ENCODE measurements at places on chromosomes 4 and X.

DNA sequence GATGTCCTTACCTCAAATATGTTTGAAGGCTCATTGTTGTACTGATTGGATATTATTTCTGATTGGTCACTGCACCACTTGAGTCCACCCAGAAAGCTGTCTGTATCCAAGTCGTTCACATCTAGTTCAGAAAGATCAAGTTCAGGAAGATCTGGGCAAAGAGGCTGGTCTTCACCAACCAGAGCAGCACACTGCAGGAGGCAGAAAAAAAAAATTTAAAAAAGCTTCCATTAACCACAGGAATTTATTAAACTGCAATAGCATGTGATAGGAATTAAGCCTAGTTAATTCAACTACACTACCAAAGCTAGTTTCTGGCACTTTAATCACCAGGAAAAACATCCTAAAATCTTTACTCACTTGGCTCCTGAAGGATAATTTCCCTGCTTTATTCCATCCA is 5.1 kb downstream of the PPARGC1A start:
- DNase-seq, result no peak

DNA sequence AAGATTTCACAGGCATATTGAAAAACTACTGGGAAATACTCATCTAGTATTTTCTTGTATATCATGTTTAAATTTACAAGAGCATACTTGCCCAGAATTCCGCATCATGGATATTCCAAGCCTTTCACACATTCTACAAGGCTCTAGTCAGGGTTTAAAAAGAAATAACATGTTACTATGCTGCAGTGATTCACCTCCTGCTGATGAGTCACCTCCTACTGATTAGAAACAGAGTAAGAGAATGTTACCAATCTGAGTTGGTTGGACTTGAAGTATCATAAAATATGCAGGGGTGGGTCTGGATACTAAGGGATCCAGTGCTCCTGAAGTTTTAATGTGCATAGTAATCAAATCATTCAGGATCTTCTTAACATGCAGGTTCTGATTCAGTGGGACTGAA is 192.0 kb upstream of the ANK2 start:
- DNase-seq, result peak; percentile 52

- DNase-seq, result no peak
Measured at GRCh38 chr4:168981460-168981859, 28.6 kb downstream of the CBR4 start.

GRCh38 chrX:66402165-66402564 is 236.7 kb downstream of the EDA2R start:
- no peak for DNase-seq

DNA sequence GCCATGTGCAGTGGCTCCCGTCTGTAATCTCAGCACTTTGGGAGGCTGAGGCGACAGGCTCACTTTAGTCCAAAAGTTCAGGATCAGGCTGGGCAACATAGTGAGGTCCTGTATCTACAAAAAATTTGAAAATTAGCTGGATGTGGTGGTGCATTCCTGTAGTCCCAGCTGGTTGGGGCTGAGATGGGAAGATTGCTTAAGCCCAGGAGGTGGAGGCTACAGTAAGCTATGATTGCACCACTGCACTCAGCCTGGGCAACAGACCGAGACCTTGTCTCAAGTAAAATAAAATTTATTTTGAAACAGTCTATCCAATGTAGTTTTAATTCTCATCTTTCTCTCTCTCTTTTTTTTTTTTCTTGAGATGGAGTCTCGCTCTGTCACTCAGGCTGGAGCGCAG is 21.1 kb downstream of the RBM10 start:
- no peak for DNase-seq

DNA sequence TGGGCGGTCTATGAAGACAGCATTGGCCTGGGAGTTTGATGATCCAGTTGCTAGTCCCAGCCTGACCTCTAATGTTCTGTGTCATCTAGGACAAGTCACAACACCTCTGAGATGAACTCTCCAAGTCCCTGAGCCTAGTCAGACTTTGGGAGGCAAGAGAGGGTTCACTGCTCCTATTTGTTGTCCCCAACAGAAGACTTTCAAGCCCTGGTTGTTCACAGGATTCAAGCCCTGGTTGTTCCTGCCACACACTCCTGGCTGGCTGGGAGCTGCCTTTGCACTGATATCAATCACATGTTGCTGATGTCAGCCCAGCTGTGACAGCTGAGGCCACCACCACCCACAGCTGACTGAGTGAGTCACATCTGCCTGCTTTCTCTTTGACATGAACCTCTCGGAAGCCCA is 253.2 kb upstream of the RASGEF1B start:
- DNase-seq, result no peak

GRCh38 chrX:109889289-109890006 is 113.5 kb upstream of the TMEM164 start:
- DNase-seq, result peak; percentile 15

GRCh38 chrX:129719268-129719667 is 19.5 kb upstream of the XPNPEP2 start:
- no peak for DNase-seq

- DNase-seq, result no peak
Measured at GRCh38 chr4:26482508-26483462, 7.5 kb downstream of the CCKAR start.

- DNase-seq, result no peak
Measured at GRCh38 chr4:159296061-159296460, 193.2 kb downstream of the RAPGEF2 start.

GRCh38 chrX:129512409-129512808 is 10.9 kb downstream of the SMARCA1 start:
- no peak for DNase-seq

GRCh38 chrX:24491741-24492140 is 26.7 kb downstream of the PDK3 start:
- DNase-seq, result no peak

- no peak for DNase-seq
Measured at GRCh38 chr4:124883632-124884031, 171.1 kb upstream of the ANKRD50 start.

DNA sequence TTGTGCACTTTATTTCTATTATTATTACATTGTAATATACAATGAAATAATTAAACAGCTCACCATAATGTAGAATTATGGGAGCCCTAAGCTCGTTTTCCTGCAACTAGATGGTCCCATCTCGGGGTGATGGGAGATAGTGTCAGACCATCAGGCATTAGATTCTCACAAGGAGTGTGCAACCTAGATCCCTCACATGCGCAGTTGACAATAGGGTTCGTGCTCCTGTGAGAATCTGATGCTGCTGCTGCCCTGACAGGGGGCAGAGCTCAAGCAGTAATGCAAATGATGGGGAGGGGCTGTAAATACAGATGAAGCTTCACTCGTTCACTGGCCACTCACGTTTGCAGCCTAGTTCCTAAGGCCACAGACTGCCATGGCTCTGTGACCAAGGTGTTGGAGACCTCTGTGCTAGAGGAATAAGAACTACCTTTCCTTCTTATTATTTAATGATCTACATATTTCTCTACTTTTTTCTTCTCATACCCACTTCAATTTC is 492.9 kb upstream of the INTU start:
- no peak for DNase-seq

- DNase-seq, result no peak
Measured at GRCh38 chrX:1423215-1423614, 29.5 kb downstream of the ASMTL start.

GRCh38 chrX:20654596-20655106 is 387.9 kb upstream of the RPS6KA3 start:
- no peak for DNase-seq

- DNase-seq, result no peak
Measured at GRCh38 chr4:5826437-5827107, 66.3 kb downstream of the CRMP1 start.

- no peak for DNase-seq
Measured at GRCh38 chr4:138961664-138962063, 53.9 kb upstream of the NOCT start.

- DNase-seq, result no peak
Measured at GRCh38 chrX:68895778-68896177, 67.0 kb downstream of the EFNB1 start.

GRCh38 chr4:26820346-26820745 is 40.3 kb upstream of the STIM2 start:
- no peak for DNase-seq

DNA sequence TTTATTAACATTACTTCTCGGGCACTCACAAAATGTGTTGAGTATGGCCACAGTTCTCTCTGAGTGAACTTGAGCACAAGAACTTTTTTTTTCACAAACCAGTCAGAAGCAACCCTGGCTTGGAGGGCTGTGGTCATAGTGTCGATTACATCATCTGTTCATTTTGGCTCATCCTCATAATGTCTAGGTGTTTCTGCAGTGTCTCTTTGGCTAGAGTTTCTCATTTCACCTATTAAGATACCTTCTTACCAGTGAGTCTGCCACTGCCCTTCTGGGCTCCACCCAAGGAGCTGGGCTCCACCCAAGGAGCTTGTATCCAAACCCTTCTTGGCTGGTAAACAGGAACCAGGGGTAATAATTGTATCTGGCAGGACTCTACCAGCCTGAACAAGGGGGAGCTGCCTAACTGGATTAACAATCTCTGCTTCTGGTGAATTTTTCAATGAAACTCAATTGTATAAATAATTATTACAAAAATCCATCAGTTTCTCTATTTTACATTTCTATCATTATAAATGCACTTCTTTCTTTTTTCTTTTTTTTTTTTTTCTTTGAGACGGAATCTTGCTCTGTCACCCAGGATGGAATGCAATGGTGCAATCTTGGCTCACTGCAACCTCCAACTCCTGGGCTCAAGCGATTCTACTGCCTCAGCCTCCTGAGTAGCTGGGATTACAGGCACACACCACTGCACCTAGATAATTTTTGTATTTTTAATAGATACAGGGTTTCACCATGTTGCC is 667.7 kb upstream of the SLIT2 start:
- no peak for DNase-seq

- no peak for DNase-seq
Measured at GRCh38 chr4:184503869-184504300, 29.5 kb upstream of the IRF2 start.

DNA sequence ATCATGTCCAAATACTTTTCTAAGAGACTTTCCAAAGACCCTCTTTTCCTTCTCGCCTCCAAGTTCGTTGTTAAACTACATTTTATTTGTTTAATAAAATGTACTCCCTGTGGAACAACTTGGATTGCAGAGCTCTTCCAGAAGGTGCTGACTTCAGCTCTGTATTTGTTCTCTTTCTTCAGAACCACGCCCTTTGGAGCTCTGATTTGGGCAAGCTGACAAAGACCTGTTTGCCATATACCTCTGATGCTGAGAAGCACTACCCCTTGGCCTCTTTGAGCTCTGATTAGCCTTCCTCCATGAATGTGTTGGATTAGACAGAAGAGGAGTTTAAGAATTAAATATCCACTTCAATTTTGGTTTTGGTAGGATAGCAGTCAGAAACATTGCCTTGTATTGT is 815.1 kb upstream of the POU3F4 start:
- DNase-seq, result no peak

DNA sequence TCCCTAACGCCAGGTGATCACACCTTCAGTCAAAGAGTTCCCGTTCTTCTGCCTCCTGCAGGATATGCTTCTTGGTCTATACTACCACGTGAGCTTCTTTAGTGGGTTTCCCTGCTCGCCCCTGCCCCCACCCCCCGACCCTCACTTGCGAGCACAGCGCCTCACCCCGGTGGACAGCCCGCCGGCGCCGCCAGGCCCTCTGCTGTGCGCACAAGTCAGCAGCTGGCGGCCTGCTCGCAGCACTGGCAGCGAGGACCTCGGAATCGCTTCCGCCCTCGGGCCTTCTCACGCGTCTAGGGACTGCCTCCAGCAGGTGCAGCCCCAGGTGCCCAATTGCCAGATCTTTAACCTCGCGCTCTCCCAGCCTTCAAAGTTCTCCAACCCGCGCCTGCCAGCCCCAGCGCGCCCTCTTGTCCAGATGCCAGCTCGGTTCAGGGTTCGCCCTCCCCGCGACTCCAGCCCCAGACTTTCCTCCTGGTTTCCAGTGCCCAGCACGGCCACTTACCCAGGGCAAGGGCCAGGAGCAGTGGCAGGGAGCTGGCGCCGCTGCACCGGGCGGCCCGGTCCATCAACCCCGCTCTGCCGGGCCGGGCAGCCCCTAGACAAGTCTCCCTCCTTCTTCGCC is 454 bp downstream of the BTC start:
- no peak for DNase-seq

DNA sequence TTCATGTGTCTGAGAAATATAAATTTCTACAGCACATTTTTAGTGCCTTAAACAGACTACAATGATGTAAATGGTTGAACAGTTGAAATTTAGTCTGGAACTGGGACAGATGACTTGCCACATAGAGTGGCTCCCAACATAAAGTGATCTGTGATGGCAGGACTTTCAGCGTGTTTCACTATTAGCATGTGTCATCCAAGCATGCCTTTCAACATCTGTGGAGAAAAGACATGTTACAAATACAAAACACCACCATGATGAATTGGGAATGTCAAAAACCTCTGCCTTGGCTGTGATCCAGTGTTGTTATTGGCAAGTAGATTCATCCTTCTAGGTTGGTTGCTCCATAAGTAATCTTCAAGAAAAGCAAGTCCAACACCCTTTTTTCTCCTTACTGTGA is 348.7 kb downstream of the MAPK10 start:
- peak; percentile 50 for DNase-seq

DNA sequence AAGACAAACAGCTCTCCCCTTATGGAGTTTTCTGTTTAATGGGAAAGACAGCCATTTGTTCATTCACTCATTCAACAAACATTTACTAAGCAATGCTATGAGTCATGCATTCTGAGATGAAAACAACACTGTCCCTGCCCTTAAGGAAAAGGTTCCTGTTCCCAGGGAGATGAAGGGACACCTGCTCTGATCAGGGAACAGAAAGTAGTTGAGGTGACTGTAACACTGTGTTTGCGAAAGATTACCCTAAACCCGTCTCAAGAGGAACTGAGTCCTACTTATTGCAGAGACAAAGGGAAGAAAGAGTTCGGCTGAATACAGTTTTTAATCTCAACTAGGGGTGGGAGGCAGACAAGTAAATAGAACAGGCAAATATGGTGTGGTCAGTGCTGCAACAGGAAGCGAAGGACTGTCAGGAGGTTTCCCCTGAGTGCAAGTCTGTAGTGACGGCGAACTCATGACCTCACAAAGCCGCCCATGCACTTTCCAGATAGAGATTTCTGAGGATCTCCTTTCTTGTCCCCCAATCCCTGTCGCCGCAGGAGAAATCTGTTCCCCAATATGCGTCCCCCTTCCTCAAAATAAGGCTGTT is 712 bp downstream of the STX18 start:
- DNase-seq, result no peak

DNA sequence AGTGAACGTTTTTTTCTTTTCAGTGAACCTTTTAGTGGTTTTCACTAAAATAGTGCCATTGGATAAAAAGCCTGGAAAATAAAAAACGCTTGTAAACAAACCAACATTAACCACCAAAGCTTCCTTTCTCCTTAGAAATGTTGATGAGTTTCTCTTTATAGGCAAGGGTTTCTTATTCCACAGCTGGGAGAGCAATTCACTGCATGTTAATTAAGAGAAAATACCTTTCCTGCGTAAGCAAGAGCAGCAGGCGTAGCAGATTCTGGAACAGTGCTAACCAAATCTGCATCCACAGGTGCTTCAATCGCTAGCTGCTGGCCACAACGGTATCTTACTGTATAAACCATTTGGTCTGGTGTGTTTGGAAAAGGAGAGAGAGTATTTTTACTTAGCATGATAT is 13.3 kb upstream of the AASDH start:
- no peak for DNase-seq

- no peak for DNase-seq
Measured at GRCh38 chr4:137641544-137641943, 109.2 kb upstream of the PCDH18 start.

Data from AG09319 (cell line).